ENCODE measurements at places on chromosomes 5 and 9.

DNA sequence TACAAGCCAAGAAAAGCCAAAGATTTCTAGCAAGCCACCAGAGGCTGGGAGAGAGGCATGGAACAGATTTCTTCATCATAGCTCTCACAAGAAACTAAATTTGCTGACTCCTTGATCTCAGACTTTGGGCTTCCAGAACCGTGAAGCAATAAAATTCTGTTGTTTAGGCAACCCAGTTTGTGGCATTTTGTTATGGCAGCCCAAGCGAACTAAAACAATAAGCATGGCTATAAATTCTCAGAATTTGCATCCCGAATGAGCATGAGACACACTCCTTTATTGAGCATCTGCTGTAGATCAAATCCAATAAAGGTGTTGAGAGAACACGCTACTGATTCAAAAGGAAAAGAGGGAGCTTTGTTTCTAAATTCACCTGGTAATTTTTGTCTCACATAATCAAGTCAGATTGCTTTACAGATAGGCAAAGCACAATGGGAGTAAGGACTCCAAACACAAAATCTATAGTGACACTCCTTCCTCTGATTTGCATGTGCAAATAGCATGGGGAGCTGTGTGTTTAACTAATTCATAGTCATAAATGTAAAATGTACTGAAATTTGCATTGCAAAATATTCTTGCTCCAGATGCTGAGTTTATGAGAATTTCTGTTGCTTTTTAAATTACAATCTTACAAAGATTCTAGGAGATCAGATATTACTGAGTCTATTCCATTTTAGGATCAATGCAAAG, 308.7 kb downstream of the MED10 start:
- no peak for DNase-seq

- DNase-seq, result no peak
Measured at GRCh38 chr5:37580106-37580505, 201.0 kb downstream of the WDR70 start.

DNA sequence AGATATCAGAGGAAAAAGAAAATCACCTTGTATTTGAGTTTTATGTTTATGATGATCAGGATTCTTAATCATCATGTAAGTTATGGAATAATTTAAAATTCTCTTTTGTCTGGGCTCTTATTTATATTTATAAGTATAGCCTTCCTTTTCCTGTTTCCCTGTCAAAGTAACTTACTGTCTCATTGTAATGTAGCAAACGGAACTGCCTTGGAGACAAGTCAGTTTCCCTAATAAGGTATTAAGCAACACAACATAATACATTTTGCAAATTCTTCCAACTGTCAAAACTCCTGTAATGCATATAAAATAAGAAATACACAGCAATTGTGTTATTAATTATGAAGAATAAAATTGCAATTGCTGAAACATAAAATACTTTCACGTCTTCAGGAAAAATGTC, 463.2 kb downstream of the MAT2B start:
- DNase-seq, result no peak

- no peak for DNase-seq
Measured at GRCh38 chr9:27645161-27645840, 72.0 kb upstream of the C9orf72 start.

- no peak for DNase-seq
Measured at GRCh38 chr5:173098787-173099186, 42.6 kb downstream of the CREBRF start.
